IPS DF 19.7 (cell line): ENCODE measurements at places on chromosomes 1 and 21.

DNA sequence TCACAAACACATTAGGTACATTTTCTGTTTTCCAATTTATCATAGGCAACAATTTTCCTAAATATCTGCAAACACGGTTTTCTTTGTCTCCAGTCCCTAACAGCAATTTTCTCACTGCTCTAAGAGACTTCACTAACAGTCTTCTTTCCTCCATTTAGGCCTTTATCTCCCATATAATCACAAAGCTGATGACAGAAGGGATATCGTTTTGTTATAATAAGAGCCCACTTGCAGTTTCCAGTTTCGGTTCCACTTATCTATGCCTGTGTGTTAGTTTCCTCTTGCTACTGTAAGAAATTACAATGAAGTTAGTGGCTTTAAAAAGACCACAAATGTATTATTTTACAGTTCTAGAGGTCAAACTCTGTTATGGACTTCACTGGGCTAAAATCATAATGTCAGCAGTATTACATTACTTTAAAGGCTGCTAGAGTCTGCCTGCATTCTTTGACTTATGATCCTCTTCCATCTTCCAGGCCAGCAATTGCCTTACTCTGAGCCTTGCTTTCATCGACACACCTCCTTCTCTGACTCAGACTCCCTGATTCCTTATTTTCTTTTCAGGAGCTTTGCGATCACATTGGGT, 549.3 kb downstream of the NCAM2 start:
- no peak for DNase-seq

DNA sequence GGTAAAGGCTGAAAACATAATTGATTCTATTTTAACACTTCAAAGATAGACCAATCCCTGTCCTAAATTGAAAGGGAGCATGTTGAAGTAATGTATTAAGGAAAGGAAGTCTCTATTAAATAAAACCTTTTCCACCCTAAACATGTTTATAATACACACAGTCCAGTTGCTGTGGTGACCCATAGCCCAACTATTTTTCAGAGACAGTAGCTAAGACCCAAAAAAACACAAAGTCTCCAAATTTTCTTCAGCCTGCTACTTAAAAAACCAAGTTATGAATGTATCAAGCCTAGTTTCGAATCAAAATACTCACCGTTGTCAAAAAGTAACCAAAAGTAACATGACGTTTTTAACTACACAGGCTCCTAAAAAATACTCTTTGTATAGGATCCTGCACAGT, 1.6 kb downstream of the ELK4 start:
- DNase-seq = no peak

- DNase-seq = no peak
These were observed 20.5 kb downstream of the RCSD1 start for GRCh38 chr1:167650269-167651160.

- no peak for DNase-seq
These were observed 83.2 kb upstream of the PAPPA2 start for GRCh38 chr1:176379626-176380339.

DNA sequence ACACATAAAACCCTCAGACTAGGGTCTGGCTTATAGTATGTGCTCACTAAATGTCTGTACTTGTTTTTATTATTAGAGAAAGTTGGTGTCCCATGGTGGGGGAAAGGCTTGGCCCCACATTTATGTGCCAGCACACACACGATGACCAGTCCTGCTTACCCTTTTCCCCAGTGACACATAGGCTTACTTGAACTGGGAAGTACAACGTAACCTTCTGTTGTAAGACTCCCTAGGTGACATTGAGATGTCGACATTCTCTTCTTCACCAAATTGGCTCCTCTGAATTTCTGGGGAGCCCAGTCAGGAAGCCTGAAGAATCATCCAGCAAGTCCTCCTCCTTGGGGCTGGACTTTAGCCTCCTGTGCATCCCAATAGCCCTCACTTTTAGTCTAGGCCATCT, 1.7 kb upstream of the MECR start:
- no peak for DNase-seq

- DNase-seq = no peak
These were observed 24.3 kb downstream of the AHCTF1 start for GRCh38 chr1:246907472-246907871.

DNA sequence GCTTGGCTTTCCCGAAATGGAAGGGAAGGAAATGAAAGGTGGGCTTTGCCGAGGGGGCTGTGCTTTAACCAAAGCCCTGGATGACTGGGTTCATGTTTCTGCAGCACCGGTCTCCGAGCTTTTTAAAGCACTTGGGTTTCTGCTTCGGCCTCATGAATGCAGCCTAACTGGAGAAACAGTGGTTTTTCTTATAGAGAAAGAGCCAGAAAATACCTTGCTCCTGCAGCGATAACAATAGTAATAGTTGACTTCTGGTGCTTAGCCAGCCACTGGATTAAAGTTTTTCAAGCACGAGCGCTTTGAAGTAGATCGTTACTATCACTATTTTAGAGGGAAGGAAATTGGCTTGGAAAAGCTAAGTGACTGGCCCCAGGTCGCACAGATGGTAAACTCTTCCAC, 500 bp upstream of the DOCK7 start:
- no peak for DNase-seq

GRCh38 chr1:192983349-192983980, 75.7 kb downstream of the UCHL5 start:
- DNase-seq = no peak

DNA sequence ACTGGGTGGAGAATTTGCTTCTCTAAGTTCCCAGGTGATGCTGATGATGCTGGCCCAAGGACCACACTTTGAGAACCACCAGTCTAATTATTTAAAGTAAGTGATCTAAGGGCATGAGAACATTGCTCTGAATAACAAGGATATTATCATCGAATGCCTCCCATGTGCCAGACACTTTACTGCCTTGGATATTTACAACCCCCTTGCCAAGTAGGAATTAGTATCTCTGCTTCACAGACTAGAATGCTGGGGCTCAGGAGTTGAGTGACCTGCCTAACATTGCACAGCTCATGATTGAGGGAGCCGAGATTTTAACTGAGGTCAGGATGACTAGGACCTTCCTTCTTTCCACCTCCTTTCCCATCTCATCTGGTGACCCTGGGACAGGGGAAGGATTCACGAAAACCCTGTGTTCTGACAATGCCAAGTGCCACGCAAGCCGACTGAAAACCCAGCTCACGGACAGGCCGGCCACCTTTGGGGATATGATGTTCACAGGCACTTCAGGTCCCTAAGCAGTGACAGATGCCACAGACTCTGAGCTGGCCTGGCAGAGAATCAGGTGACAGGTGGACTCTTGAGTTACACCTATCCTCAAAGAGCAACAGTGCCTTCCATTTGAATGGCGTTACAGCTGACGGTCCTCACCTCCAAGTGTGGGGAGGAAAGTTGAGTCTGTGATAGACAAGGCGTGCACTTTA, 230.7 kb downstream of the TOMM20 start:
- no peak for DNase-seq

DNA sequence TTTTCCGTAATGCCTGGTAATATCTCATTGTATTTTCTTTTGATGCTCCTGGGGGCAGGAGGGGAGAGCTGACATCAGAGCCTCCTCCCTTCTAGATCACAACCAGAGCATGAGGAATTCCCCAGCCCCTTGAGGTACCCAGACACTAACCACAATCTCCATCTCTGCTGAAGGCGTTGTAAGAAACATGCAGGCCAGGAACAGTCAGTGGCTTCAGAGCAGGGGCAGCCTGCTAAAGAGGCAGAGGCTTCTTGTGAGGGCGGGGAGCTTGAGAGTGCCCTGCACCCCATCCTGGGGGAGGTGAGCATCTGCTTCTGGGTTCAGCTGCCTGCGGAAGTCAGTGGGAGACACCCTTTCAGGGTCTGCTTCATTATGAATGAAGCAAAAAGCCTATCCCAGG, 19.0 kb downstream of the MAPKAPK2 start:
- DNase-seq = no peak
